LHCN-M2 (cell line): ENCODE measurements at places on chromosomes 2 and 18. TPM values are rescaled to one million over a fixed set of nuclear protein-coding genes. Genes with fewer than 3 reads are reported as not detected.
A peak's percentile ranks its signal among the peaks of the same experiment; 100 is the strongest.

The SLC4A5 gene
- 0.11 TPM in 1 of 2 replicates, not detected in the other for total RNA-seq

DNA sequence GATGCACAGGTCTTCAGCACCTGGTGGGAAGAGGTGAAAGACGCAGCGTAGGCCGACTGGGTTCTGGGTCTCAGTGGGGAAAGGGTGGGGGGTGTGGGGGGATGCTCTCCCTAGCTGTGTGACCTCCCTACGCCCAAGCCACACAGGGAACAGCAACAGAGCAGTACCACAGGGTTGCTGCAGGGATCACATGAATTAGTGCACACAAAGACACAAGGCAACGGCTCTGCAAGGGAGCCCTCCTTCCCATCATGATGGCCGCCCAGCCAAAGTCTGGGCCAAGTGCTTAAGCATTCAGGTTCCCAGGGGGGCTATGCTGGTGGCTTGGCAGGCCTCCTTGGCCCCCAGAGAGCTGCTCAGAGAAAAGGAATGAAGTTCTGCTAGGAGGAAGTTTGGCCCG lies 28.2 kb upstream of the GBX2 start:
- no peak for DNase-seq

- no peak for DNase-seq
These were observed 55.3 kb upstream of the LGALSL start for GRCh38 chr2:64398516-64399129.

DNA sequence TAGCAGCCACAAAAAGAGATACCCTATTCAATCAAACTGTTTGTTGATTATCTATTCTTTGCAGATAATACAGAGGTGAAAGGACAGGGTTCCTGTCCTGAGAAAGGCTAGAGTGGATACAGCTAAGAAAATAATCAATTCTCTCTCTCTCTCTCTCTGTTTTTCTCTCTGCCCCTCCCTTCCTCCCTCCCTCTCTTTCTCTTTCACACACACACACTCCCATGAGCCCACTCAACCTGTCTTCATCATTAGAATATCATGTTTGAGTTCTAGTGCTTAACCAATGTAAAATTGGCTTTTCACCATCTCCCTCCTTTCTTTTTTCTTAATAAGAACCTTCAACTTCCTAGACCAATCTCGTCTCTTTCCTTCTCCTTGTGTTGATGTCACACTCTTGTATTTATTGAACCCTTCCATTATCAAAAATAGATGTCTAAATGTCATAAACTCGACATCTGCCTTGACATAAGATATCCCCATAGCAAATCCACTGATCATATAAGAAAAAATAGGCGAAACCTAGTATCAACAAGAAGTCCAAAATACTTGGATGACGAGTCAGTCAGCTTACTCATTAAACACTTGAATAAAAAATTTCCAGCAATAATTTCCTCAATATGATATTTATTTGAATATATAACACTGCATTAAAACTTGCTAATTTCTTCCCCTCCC lies 42.8 kb upstream of the CYTIP start:
- DNase-seq: peak; percentile 73

The CCL20 gene
- 1.3 and 2.3 TPM in 2 replicates for total RNA-seq

The SLC4A3 gene
- total RNA-seq: 2.8 and 2.9 TPM in 2 replicates

DNA sequence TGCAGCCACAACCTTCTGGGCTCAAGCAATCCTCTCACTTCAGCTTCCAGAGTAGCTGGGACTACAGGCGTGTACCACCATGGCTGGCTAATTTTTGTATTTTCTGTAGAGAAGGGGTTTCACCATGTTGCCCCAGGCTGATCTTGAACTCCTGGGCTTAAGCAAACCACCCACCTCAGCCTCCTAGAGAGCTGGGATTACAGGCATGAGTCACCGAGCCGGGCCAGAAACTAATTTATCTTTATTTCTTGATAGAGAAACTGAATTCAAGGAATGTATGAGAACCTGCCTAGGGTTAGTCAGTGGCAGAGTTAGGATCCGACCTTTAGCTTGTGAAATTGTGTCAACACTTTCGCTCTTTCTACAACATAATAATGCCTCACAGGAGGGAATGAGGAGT lies 19.3 kb upstream of the ITGAV start:
- DNase-seq: peak; percentile 43

DNA sequence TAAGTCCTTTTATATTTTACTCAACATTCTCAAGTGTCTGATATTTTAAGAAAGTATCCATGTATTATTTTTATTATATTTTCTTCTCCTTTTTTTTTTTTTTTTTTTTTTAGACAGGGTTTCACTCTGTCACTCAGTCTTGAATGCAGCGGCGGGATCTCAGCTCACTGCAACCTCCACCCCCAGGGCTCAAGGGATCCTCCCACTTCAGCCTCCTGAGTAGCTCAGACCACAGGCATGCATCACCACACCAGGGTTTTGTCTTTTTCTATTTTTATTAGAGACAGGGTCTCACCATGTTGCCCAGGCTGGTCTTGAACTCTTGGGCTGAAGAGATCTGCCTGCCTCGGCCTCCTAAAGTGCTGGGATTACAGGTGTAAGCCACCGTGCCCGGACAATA lies 212.1 kb downstream of the TCF4 start:
- DNase-seq: no peak

DNA sequence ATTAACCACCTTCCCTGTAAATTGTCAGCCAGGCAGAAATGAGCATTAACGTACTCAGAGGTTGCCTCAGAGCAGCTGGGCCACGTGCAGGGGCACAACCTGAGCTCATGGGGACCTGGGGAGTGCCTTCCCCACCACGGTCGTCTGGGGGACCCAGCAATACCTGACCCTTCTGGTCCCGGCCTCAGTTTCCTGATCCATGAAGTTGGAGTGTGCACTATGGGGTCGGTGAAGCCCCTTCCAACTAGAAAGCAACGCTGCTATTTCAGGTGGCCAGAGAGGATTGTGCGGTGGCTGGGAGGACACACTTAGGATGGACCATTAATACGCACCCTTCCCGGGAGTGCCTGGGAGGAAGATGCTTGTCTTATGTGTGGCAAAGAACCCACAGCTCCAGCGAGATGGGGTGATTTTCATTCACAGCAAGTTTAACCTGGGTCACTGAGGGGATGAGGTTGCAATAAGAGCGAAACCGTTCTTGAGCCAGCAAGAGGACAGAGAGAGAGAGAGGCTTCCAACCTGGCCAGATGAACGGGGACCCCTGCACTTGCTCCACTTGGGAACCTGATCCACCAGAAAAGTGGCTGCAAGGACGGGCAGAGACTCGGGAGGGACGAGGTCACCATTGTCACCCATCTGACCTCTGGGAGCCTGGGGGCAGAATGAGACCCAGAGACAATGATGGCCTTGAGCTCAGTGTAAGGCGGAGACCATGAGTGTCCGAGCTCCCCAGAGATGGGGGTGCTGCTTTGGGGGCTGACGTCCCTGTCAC lies 36.2 kb downstream of the NGEF start:
- no peak for DNase-seq

GRCh38 chr2:8300905-8301304 lies 381.0 kb upstream of the ID2 start:
- DNase-seq: no peak

DNA sequence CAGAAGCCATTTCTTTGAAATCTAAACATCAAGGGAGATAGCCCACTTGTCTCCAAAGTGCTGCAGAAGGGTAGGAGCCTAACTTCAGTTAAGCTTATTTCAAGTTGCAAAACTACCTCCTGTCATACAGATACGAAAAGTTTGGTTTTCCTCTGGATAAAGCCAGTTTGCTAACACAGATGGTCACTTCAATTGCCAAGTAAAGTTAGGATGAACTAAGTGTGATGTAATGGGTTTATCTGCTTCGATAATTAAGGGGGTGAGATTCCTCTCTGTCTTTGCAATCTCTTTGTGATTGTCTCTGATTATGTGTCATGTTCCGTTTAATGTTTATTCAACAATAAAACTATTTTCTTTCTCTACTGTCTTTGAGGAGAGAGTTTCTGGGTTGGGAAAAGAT lies 156.4 kb downstream of the SLC39A10 start:
- DNase-seq: no peak
